Vagina (tissue), 2 donors: ENCODE measurements at places on chromosomes 6 and 20.
A peak's percentile ranks its signal among the peaks of the same experiment; 100 is the strongest.

- no peak for DNase-seq
Observed at GRCh38 chr6:157853018-157853805, 30.2 kb downstream of the SNX9 start.

GRCh38 chr20:32624687-32625345, 39.7 kb upstream of the NOL4L start:
- DNase-seq: no peak

DNA sequence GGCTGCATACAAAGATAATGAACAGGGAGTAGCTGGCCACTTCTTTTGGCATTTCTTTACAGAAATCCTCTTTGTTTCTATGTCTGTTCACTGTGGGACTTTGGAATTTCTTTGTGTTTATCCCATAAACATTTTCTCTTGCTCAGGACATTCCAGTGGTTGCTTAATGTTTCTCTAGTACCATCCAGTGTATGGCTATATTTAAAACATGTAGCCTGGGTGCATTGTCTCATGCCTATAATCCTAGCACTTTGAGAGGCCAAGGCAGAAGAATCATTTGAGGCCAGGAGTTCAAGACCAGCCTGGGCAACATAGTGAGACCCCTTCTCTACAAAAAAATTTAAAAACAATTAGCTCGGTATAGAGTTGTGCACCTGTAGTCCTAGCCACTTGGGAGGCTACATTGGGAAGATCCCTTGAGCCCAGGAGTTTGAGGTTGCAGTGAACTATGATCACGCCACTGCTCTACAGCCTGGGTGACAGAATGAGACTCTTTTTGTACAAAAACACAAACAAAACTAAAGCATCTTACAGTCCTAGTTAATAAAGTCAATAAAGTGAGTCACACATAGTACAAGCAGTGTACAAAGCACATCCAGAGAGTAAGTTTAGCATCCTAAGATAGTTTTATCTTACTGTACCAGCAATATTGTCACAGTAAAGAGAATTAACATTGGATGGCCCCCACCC, 63.3 kb downstream of the ZFAND3 start:
- no peak for DNase-seq

DNA sequence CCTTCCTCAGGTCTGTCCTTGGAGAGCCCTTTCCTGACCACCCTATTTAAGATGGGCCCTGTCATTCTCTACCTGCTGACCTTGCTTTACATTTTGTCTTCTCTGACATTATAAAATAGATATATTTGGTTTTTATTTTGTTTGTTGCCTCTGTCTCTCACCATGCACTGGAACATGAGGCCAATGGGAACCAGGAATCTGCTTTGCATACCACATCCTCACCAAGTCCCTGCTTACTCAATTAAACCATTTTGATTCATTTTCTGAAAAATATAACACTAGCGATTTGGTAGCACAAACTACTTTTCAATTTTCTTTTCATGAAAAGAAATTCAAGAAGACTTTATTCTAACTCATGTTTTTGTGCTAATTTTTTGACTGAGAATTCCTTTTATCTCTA, 32.8 kb upstream of the POPDC3 start:
- no peak for DNase-seq

DNA sequence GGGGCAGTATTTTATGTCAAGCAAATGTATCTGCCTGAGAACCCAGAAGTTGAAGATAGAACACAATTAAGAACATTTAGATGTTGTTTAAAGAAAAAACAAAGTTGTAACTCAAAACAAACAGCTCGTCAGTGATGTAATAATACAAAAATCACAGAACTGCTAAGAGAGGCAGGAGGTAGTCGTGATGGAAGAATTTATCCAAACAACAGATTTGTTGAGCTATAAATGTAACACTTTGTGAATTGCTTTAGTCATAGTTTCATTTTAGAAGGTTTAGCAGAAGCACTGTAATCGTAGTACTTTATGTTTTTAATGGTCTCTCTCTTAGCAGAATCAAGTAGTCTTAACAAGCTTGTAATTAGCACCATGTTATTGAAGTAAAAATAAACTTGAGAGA, 73.6 kb downstream of the SCAF8 start:
- DNase-seq: no peak

DNA sequence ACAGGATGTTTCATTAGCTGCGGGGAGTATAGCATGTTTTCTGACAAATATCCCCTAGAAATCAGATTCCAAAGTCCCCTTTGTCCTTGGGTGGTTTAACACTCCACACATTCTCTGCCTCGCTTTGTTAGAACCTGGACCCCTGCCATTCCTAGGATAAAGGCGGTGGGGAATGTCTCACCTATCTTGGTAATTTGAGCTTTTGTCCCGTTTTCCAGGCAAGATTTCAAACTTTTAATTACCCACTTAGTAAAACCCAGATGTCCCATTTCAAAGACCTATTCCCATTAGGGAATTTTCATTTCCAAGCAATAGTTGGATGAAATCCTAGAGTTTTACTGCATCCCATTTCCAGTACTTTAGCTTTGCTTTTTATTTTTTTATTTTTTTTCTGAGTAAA, 501.0 kb upstream of the MAP3K7 start:
- no peak for DNase-seq

GRCh38 chr20:1212607-1213396, 9.5 kb downstream of the C20orf202 start:
- no peak for DNase-seq

DNA sequence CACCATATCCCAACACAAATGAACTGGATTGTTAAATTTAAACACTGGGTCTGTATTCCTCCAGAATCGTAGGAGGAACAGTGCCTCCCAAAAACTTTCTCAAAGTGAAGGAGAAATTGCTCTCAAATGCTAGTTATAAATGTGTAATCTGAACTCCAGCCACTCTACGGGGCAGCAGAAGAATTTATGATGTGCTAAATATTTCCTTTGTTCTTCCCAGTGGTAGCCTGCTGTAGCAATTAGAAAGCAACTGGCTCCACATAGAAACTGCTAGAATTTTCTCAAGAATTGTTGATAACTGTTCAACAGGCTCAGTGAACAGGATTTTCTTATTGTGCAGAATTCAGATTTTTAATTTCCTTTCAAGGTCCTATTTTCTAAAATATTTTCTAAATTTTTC, 49.8 kb upstream of the EYA4 start:
- DNase-seq: no peak

DNA sequence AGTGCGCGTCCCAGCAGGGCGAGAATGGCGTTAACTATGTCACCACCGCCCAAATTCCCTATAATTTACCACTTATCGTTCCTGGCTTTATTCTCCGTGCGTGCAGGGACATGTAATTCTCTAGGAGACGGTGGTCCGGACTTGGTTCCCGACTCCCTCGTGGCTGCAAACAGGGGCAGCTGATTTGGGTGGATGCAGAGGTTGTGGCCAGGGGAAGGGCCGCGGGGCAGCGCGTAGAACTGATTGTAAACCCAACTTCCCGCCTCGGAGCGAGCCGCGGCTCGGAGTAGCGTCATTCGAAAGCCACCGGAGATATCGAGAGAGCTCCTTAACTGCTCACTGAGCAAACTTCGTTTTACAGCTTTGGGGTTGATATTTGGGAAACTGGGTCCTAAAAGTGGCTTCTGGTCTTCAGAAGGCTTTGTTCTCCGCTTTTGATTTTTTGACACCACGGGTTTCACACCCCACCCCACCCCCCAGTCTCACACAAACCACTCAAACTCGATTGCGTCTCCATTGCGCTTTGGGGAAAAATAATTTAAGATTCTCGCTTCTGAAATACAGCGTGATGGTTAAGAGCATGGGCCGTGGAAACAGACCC, 17.5 kb upstream of the ZSCAN9 start:
- no peak for DNase-seq

GRCh38 chr6:154319231-154319858, 37.3 kb downstream of the IPCEF1 start:
- no peak for DNase-seq

DNA sequence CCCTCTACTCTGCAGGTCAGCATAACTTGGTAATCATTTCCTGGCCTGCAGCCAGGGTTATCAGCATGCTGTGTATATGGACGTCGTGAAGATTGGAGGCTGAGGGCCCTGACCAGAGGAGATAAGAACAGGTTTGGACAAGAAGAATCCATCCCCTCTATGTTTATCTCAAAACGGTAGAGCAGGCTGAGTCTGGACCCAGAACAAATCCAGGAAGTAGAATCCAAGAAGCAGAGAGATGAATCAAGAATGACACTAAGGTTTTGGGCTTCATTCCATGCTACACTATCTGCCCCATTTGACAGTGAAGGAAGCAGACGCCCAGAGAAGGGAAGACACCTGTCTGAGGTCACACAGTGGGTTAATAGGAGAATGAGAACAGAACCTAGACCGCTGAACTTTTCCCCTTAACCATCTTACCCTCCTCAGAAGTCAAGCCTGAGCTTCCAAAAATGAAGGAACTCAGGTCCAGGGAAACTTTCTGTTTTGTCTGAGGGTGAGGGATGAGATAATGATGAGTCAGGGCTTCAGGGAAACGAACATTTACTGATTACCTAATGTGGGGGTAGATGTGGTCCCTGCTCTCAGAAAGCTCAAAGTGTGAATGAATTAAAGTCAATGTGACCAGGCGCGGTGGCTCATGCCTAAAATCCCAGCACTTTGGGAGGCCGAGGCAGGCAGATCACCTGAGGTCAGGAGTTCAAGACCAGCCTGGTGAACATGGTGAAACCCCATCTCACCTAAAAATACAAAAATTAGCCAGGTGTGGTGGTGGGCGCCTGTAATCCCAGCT, 9.4 kb upstream of the COMMD7 start:
- DNase-seq: no peak

GRCh38 chr20:40997116-40997515, 31.5 kb upstream of the TOP1 start:
- peak; percentile 34 for DNase-seq

- DNase-seq: no peak
Observed at GRCh38 chr6:131197716-131198115, 62.4 kb downstream of the AKAP7 start.

- no peak for DNase-seq
Observed at GRCh38 chr20:19903168-19903811, 113.9 kb upstream of the NAA20 start.

DNA sequence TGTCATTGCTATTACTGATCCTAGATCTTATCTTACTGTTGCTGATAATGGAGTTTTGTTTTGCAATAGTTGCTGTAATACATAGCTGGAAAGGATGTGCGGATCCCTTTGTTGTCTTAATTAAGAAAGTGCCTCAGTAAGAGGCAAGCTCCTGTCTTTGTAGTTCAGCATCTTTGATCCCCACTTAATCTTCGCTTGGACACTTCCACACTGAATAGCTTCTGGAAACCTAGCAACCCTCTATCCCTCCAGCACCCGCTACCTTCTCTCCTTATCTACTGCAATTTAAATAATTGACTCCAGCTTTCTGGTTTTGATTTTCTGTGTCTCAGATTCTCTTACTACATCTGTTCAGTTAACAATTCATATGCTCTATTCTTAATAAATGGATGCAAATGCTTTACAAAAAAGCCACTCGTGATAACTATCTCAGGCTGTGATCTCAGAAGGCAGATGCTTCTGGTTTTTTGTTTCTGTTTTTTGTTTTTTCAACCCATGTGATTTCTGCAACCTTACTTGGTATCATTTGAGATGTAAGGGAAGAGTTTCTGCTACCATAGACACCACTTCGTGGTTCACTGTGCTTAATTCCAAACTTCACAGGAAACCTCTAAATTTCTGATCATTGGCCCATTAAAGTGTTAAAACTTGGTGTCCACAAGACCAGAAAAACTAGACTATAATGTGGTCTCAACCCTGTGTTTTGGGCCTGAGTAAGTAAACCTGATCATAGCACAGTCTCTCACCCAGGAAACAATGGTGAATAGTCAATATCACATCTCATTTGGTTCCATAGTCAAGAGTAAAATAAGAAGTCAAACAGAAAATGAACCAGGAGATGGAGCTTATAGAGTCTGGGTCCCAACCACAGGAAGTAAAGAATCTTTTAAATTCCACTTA, 352.1 kb upstream of the SOX4 start:
- no peak for DNase-seq

DNA sequence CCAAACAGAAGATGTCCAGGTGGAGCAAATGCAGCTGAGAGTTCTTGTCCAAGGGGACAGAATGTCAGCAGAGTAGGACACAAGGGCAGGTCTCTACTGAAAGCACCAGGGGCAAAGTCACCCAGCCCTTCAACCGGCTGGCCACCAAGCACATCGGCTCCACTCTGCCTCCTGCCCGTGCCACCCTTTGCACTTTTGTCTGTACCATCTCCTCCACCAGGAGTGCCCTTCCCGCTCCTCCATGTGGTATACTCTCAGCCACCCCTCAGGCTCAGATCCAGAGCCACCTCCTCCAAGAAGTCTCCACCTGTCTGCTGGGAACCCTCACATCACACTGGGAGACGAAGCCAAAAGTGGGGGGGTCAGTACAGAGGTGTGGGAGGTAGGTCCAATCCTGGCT, 4.1 kb upstream of the HSPA12B start:
- no peak for DNase-seq

DNA sequence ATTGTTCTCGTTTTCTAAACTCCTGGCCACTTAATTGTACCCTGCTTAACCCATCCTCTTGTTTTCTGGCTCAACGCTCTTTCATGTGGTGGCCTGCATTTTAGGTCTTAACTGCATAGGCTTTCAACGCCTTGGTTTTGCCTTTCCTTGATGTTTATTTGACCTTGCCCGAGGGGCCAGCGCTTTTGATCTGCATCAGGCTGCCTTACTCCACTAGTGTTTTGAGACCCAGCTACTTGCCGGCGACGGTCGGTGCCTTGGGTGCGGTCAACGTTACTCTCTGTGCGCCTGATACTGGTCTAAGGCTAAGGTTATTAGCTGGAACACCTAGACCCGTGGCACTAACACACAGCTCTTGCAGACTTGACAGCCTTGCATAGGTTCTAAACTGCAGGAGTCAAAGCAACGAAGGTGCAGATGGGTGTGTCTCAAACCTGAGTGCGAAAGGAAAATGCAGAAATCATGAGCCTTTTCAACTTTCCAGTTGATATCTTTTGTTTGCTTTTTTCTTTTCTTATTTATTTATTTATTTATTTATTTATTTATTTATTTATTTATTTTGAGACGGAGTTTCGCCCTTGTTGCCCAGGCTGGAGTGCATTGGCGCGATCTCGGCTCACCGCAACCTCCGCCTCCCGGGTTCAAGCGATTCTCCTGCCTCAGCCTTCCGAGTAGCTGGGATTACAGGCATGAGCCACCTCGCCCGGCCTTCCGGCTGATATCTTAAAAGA, 138.8 kb downstream of the HFE start:
- no peak for DNase-seq

GRCh38 chr20:16167423-16168130, 405.7 kb downstream of the KIF16B start:
- DNase-seq: no peak

- no peak for DNase-seq
Observed at GRCh38 chr6:43673444-43674084, 14.0 kb downstream of the MRPS18A start.

GRCh38 chr6:45049188-45049843, 278.8 kb upstream of the RUNX2 start:
- no peak for DNase-seq

DNA sequence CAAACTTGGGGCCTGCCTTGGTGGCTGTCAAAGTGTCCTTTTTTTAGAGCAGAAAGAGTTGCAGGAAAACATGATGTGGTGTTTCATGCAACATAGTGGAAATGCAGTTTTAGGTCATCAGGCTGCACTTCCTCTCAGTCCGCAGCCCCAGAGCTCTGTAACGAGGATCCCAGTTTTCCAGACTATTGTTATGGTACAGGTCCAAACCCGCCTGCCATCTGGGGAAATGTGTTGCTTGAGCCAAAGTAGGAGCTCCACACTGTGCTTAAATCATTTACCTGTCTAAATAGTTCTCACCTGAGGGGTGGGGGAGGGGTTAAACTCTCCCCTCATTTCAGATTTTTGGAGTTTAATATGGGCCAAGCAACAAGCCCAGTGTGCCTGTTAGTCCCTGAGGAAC, 59.8 kb downstream of the GOPC start:
- DNase-seq: no peak
